ENCODE measurements at places on chromosomes 5 and 9.

GRCh38 chr5:65825408-65826328 lies 100.7 kb upstream of the ERBIN start:
- DNase-seq: no peak

- no peak for DNase-seq
These were observed 16.5 kb upstream of the QRFP start for GRCh38 chr9:130912932-130913598.

DNA sequence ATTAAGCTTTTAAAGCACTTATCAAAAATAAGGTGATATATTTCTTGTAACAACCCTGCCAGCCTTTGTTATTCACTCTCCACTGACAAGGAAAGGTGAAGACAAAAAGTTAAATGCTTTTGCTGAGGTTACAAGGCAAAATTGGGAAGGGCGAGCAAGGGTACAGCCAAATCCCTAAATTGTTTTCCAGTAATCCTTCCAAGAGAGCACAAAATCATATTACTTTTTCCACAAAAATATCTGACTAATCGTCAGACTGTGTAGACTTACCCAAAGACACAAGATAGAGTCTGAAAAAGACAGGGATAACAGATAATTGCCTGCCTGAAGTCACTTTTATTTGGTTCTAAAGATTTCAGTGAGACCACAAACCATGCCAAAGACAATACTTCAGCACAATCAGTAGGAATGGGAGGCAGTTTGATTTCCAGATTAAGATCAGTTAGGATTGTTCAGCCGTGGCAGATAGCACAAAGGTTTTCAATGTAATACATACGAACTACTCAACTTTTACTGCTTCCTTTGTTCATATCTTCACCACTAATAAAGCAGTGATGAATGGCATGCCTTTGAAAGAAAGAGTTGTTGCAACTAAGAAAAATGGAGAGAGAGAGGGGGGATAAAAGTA lies 383.8 kb upstream of the TUSC1 start:
- DNase-seq: no peak

- DNase-seq: no peak
These were observed 19.6 kb downstream of the PJA2 start for GRCh38 chr5:109390188-109390587.

DNA sequence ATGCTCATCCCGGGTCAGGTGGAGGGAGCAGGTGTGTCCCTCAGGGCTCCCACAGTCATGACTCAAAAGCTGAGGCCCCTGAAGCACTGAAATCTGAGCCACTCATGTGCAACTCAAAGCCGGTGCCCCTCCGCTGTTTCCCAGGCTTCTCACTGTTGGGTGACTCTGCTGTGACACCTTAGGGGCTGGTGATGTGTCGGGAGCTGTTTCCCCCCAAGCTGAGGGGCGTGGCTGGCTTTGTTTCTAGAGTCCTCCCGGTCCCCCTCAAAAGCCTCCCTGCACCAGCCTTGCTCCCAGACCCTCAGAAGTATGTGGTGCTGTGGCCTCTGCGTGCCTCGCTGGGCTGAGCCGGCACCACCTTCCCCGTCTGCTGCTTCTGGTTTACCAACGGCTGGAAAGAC lies 39.7 kb downstream of the PLPP7 start:
- no peak for DNase-seq

DNA sequence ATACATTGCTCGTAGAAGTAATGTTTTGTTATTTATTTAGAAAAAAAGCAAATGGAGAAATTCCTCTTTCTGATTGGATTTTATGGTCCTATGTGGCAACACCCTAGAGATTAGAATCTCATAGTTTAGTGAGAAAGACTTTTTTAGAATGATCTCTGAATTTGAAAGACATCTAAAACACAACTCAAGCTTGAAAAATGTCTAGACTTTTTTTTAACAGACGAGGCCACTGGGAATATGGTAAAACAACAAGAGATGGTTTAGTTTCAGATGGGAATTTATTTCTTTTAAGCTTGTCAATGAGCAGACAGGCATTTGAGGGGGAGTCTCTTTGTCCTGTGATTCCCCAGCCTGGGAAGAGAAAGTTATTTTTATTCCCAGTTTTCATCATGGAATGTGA lies 122.1 kb downstream of the NTRK2 start:
- no peak for DNase-seq

- no peak for DNase-seq
These were observed 31.5 kb upstream of the LVRN start for GRCh38 chr5:115930630-115931337.

DNA sequence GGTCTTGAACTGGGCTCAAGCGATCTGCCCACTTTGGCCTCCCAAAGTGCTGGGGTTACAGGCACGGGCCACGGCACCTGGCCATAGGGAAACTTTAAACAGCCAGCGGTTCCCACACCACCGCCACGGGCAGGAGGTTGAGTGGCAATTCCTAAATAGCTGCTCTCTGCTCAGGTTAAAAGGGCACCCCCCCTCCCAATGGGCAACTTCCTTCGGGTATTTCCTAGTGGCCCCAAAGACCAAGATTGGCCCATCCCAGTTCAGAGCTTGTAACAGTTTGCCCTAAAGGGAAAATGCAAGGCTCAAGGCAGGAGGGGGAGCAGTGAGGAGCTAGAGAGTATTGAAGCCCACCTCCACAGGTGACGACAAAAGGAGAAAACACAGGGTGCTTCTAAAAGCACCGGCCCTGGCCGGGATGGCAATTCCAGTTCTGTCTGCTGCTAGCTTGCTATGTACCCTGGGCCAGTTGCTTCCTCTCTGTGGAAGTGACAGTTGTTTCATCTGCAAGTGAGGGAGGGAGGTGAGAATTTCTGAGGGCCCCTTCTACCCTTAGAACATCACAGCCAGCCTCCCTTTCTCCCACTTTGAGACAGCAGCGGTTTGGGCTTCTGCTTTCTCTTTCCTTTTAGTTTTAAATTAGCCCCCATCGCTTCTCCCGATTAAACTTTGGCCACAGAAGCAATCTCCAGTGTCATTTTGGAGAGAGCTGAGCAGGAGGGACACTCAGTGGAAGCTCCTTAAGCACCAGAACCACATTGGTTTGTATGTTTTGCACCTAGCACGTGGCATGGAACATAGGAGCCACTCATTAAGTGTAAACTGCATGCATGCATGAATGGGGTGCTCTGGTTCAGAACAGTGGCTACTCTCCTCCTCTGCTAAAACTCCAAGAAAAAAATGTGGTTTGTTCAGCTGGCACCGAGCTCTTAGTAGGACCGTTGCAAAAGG lies 17.3 kb upstream of the TNIP1 start:
- DNase-seq: no peak

DNA sequence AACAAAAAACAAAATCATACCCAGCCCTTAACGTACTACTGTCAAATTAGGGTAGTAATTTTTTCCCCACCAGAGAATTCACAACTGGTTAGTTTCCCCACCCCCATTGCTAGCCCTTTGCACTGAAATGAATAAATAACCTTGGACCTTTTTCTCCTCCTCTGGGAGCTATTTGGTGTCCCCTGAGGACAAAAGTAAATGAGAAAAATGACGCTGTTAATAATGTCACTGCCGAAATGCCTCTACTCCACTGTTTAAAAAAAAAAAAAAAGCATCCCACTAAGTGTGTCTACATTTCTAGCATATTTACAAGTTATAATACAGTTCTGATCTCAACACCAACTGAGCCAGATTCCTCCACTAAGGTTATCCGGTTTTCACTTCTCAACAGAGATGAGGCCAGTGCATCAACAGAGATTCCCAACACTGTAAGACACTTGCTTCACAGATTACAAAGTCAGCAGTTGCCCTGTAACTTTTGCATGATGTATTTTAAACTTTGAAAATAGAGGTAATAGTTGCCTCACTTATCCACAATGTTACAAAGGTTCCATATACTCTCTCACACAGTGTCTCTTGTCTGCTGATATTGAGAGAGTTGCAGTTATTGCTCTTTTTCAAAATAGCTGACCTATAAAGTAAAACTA lies 5.1 kb upstream of the NFIB start:
- DNase-seq: no peak
